Stimulated activated CD4-positive, alpha-beta T cell treated with anti-CD3 and anti-CD28 coated beads, Interleukin-15, amount 100 ng/mL, for 1 hour (primary cell): ENCODE measurements at places on chromosomes 11 and 22.

GRCh38 chr22:46092670-46093410 lies 57.5 kb upstream of the PPARA start:
- DNase-seq = no peak

DNA sequence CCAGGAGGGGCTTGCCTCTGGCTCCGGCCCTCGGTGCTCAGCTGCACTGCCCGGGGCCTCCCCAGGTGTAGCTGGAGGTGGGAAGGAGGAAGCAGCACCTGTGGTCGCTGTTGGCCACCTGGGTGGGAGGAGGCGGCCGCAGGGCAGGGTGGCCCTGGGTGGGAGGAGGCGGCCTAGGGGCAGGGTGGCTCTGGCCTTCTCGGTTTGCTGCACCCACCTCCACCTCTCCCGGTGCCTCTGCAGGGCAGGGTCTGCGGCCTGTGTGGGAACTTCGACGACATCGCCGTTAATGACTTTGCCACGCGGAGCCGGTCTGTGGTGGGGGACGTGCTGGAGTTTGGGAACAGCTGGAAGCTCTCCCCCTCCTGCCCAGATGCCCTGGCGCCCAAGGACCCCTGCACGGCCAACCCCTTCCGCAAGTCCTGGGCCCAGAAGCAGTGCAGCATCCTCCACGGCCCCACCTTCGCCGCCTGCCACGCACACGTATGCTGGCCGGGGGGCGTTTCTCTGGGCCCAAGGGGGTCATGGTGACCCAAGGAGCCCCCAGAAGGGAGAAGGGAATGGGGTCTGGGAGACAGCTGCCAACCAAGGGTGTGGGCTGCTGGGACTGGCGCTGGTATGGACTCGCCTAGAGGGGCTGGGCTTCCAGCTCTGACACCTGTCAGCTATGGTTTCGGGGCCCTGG lies 20.6 kb downstream of the MUC5AC start:
- DNase-seq = no peak

- DNase-seq = no peak
These were observed 8.4 kb downstream of the MRPL48 start for GRCh38 chr11:73795925-73796632.

DNA sequence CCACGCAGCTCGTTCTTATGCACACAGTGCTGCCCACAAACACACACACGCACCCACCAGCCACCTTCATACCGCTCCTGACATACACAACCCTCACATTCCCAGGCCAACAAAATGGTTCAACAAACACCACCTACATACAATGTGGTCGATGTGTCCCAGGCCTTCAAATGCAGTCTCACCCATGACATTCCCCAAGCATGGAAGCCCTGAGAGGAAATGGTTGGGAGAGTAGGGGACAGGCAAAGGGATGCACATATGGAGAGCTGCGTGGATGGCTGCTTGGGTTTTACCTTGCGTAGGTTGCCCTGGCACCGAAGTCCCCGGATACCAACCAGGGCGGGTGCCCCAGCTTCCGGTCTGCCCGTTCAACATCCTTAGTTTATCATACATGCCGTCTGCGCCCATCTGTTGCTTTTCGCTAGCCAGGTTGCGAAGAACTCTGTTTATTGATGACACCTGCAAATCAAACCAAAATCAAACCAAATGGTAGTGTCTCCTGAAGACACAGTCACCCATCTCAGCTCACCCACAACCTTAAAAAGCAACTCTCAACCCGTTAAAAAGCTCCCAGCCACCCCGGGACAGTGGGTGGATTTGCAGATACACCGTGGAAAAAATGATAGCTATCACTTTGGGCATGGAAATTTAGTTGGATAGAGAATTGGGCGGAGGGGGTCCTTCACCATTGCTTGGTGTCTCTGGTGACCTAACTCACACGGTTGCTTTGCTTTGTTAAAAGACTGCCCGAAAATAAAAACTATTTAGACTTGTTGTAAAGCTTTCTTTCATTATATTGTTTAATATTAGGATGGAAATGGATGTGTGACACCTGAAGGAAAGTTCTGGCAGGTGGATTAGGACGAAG lies 10.5 kb downstream of the PAX6 start:
- no peak for DNase-seq

DNA sequence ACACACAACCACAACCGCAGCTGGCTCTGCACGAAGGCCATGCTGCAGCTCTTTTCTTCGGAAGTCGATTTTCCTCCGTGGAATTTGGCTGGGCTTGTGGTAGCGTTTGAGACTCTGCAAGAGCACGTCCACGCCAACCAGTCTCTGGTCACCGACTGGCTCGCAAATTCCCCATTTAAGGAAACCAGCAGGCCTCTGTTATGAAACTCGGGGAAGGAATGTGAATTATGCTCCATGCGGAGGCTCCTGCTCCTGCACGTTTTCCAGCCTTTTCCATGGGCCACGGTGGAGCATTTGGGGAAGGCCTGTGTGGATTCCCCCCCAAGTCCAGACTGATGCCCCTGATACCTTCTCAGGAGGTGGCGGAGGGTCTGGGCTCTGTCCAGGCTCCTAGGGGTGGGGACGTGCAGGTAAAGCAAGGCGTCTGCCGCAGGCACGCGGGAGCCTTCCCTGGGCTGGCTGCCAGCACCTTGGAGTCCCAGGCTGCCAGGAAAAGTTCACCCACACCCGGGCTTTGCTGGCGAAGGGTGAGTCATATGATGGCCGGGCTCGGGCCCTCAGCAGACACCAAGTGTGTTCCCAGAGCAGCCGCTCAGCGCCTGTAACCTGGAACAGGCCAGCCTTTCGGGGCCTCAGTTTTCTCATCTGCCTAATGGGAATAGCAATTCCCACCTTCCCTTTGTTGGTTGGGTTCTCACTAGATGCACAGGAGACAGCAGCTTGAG lies 41.9 kb downstream of the LRP5 start:
- no peak for DNase-seq

DNA sequence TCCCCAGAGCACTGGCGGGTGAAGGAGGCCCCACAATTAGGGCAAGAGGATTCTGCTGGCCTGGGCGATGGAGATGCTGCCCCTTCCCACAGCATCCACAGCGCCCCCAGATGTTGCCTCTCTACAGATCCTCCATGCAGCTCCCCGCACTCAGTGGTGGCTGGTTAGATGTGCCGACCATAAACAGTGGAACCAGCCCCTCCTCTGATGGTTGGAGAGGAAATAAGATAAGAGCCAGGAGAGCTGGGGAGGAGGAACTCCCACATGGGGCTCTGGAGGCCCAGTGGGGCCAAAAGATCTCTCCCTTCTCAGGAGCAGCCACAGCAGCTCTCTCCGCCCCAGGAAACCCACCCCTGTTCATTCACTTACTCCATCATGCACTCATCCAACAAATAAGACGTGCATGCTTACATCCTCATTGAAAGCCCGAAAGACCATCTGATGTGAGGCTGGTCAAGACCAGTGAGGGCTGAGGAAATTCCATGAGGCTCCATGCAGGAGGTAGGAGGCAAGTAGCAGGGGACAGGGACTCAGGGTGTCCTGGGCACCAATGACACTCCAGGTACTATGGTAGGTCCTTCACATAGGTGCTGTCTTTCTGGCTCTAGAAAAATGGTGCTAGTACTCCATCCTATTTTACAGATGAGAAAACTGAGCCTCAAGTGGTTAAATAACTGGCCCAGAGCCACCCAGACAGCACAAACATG lies 1.5 kb downstream of the PTGDR2 start:
- no peak for DNase-seq

GRCh38 chr11:76167590-76167989 lies 38.7 kb downstream of the WNT11 start:
- DNase-seq = no peak

- no peak for DNase-seq
These were observed 68.7 kb downstream of the CCDC81 start for GRCh38 chr11:86443415-86443814.

DNA sequence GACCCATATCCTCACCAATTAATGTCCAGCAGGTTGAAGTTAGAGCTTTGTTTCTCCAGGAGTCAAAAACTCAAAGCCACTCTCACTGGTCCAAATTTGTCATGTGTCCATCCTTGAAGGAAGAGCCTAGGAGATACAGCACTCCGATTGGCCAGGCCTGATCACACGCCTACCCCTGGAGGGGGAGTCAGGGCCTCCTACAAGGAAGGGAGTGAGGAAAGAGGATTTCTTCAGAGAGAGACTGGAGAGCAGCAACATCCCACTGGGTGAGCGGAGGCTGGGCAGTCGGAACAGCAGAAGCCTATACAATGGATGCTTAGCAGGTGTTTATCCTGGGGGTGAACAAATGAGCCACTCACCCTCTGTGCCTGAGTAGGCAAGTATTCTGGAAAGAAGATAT lies 113.9 kb downstream of the TRIM29 start:
- DNase-seq = no peak

GRCh38 chr11:121212536-121213361 lies 79.8 kb upstream of the SC5D start:
- DNase-seq = no peak

- DNase-seq = no peak
These were observed 3.1 kb downstream of the FDX1 start for GRCh38 chr11:110432713-110433392.

DNA sequence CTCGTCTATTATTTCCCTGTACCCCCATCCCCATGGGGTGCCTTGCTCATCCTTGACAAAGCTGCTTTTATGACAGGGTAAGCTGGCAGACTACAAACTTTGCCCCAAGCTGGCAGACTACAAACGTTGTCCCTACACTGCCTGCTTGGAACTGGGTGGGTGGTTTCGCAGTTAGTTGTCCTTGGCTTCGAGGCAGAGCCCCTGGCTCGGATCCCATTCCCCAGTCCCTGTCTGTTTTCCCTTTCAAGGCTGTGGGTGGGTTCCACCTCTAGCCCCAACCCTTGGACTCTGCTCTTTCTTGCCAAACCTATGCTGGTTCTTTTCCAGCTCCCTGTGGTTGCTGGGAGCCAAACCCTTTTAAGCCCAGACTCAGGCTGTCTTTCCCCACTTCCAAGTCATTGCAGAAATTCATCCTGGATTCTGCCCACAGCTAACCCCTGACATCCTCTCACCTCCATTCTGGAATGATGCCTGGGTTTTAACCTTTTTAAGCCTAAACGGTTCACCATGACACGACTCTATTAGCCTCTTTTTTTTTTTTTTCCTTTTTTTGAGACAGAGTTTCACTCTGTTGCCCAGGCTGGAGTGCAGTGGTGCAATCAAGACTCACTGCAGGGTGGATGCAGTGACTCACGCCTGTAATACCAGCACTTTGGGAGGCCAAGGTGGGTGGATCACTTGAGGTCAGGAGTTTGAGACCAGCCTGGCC lies 9.2 kb upstream of the RBM14 start:
- DNase-seq = no peak

- no peak for DNase-seq
These were observed 8.3 kb downstream of the TPBGL start for GRCh38 chr11:75248924-75249256.

DNA sequence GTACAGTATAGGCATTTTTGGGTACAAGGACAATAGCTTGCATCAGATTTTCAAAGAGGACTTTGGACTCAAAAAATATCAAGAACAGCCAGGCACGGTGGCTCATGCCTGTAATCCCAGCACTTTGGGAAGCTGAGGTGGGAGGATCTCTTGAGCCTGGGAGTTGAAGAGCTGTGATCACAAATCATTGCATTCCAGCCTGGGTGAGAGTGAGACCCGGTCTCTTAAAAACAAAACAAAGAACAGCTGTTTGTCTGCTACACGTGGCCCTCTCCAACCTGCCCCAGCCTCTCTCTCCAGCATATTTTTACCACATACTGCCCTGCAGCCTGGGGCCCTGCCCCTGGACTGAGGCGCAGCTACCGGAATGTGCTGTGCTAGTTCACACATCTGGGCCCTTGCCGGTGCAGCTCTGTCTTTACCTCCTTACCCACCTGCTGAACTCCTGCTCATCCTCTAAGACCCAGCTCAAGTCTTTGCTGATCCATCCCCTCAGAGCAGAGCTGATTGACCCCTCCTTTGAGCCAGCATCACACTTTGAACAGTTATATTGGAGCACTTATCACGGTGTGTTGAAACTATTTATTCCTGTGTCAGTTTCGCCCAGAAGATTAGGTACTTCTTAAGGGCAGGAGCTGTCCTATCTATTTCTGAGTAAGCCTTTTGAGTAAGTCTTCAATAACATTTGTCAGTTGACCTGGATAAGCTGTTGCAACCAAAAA lies 29.4 kb downstream of the GRIK4 start:
- no peak for DNase-seq

DNA sequence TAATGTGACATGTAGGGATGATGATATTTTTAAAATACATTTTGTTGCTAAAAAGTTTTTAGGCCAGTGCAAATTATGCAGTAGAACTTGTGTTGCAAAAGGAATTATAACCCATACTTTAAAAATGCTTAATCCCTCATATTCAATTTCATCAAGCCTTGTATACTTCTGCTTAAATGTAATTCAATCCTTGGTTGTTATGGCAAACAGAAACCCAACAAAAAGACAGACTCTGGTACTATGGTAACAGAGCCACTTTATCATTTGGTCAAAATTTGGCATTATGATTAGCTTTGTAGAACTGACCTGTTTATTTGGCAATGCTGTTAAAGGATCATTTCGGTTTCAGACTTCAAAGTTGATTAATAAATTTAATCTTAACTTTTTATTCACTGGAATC lies 284.8 kb downstream of the TMEM135 start:
- DNase-seq = no peak

- DNase-seq = no peak
These were observed 4.1 kb downstream of the RTCB start for GRCh38 chr22:32407936-32408335.

DNA sequence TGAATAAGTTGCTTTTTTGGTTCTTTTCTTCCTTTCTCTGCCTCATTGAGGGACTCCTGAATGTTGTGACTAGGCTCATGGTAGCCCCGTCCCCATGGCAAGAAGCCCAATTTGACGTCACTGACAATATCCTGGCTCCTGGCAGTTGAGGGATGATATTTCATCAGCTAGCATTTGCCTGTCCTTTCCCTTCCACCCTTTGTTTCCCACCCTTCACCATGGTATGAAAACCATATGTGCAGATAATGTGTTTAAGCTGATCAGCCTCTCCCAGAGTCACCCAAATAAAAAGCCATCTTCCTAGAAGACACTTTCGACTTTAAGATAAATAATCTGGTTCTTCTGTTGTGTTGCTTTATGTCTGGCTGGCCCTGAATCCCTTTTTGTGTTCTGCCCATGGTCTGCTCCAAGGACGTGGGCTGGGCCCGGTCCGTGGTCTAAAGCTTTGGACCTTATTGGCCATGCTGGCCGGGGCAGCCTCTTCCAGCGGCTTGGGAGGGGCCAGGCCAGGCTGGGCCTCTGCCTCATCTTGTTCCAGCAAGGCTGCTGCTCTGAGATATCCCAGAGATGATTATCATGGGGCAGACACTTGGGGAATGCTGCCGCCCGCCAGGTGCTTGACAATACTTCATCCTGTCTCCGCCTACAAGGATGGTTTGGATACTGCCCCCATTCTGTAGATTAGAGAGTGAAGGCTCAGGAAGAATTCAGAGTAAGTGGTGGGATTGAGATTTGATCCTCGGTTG lies 5.1 kb downstream of the TSPAN18 start:
- DNase-seq = no peak

DNA sequence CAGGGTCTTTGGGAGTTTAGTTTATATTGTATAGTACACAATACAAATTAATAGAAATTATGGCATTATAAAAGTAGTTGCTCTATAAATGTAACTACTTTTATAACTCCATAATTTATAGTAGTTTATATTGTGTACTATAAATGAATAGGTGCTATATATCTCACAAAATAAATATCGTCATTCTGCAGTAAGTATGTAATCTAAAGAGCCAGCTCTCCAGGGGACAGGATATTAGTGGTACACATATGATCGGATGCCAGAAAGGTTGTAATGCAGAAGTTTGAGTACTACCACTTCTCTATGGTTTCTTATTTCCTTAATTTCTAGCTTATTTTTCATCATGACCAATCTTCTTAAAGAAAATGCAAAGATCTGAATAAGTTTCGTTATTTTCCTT lies 20.2 kb upstream of the CWF19L2 start:
- no peak for DNase-seq
